ENCODE measurements at places on chromosomes 16 and 17. TPM values are rescaled to one million over a fixed set of nuclear protein-coding genes. Genes with fewer than 3 reads are reported as not detected.

Gene FOXC2
- total RNA-seq, result 5.7 TPM

Gene CALB2
- total RNA-seq, result not detected

Gene MT3
- not detected for total RNA-seq

Gene MT4
- not detected for total RNA-seq

Gene SLFN14
- total RNA-seq, result not detected

Gene IL21R
- total RNA-seq, result not detected

Gene HIC1
- total RNA-seq, result 26.8 TPM
